Epithelial cell of alveolus of lung (primary cell): ENCODE measurements at places on chromosomes 6 and 20. TPM values are rescaled to one million over a fixed set of nuclear protein-coding genes. Genes with fewer than 3 reads are reported as not detected.

Gene HMGN3
- 40.6 and 58.4 TPM in 2 replicates for total RNA-seq

Gene MUC22
- total RNA-seq = not detected in 2 replicates

Gene MDC1
- 10.8 and 11.2 TPM in 2 replicates for total RNA-seq

Gene SLC32A1
- not detected in 2 replicates for total RNA-seq

Gene C6orf141
- total RNA-seq = 1.6 and 3.2 TPM in 2 replicates

Gene PRPH2
- total RNA-seq = 2.5 and 4.4 TPM in 2 replicates

Gene TRIM31
- not detected in 2 replicates for total RNA-seq

Gene RHAG
- not detected in 2 replicates for total RNA-seq

Gene UBE2C
- 65.5 and 110 TPM in 2 replicates for total RNA-seq

Gene MICB
- 1.8 and 23.1 TPM in 2 replicates for total RNA-seq

Gene SLC13A3
- 3.1 and 8.2 TPM in 2 replicates for total RNA-seq

Gene C20orf204
- total RNA-seq = 0.13 and 2.0 TPM in 2 replicates

Gene NR2E1
- total RNA-seq = not detected in 2 replicates

Gene BEND6
- total RNA-seq = 4.1 and 5.3 TPM in 2 replicates

Gene SRMS
- not detected in 2 replicates for total RNA-seq

Gene CLPSL1
- not detected in 2 replicates for total RNA-seq

Gene MUC21
- total RNA-seq = not detected in 2 replicates

Gene DEFB132
- not detected in 2 replicates for total RNA-seq

Gene BHLHE23
- total RNA-seq = not detected in 2 replicates

Gene CST7
- not detected in 2 replicates for total RNA-seq

Gene LST1
- total RNA-seq = 0.08 TPM in 1 of 2 replicates, not detected in the other

Gene LINC00237
- not detected in 2 replicates for total RNA-seq

Gene ECT2L
- not detected in 2 replicates for total RNA-seq

Gene TSPO2
- not detected in 2 replicates for total RNA-seq

Gene GINS1
- total RNA-seq = 5.2 and 12.9 TPM in 2 replicates

Gene KIF3B
- 16.0 and 16.2 TPM in 2 replicates for total RNA-seq

Gene DDX39B
- total RNA-seq = 517 and 600 TPM in 2 replicates

Gene XRN2
- total RNA-seq = 60.0 and 68.7 TPM in 2 replicates

Gene SIRPG
- total RNA-seq = not detected in 2 replicates

Gene GMEB2
- 12.3 and 14.0 TPM in 2 replicates for total RNA-seq

Gene AVP
- not detected in 2 replicates for total RNA-seq

Gene ZNF165
- total RNA-seq = 0.16 and 0.39 TPM in 2 replicates

Gene OOEP
- total RNA-seq = 0.78 TPM in 1 of 2 replicates, not detected in the other

Gene EFCAB8
- total RNA-seq = under 0.01 TPM in 1 of 2 replicates, not detected in the other

Gene HCRTR2
- total RNA-seq = not detected in 2 replicates

Gene DEFB124
- total RNA-seq = not detected in 2 replicates

Gene BTNL2
- not detected in 2 replicates for total RNA-seq

Gene NMBR
- total RNA-seq = not detected in 2 replicates

Gene NKX2-2
- total RNA-seq = not detected in 2 replicates

Gene CYP39A1
- 1.9 and 3.4 TPM in 2 replicates for total RNA-seq

Gene FGD2
- not detected in 2 replicates for total RNA-seq

Gene TCFL5
- total RNA-seq = 8.0 and 15.4 TPM in 2 replicates

Gene OR2H2
- total RNA-seq = not detected in 2 replicates

Gene BLTP3A
- 2.2 and 4.0 TPM in 2 replicates for total RNA-seq

Gene LKAAEAR1
- not detected in 2 replicates for total RNA-seq

Gene TFAP2D
- not detected in 2 replicates for total RNA-seq

Gene KCNK5
- 0.13 TPM in 1 of 2 replicates, not detected in the other for total RNA-seq

Gene CTCFL
- total RNA-seq = not detected in 2 replicates

Gene NINL
- 6.5 and 9.0 TPM in 2 replicates for total RNA-seq

Gene GGTLC1
- not detected in 2 replicates for total RNA-seq
